ENCODE measurements at places on chromosomes 5 and 9.

DNA sequence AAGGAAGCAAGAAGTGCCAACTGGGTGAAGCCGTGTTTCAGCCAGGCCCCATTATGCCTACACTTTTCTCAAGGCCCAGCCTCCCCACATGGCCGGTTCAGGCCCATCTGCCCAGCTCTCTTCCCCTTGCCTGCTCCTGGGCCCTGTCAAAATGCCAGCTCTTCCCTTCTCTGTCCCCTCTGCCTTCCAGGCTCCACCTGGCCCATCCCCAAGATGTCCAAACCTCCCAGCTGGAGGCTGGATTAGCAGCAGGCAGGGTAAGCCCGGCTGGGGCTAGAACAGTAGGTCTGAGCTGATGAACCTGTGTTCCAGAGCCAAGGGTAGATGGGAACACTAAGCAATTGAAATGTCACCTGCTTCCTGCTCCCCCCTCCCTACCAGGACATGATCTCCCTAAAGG lies 64.1 kb upstream of the HSPA9 start:
- no peak for DNase-seq

- DNase-seq = no peak
Observed at GRCh38 chr9:127856729-127857116, 2.3 kb upstream of the ENG start.

DNA sequence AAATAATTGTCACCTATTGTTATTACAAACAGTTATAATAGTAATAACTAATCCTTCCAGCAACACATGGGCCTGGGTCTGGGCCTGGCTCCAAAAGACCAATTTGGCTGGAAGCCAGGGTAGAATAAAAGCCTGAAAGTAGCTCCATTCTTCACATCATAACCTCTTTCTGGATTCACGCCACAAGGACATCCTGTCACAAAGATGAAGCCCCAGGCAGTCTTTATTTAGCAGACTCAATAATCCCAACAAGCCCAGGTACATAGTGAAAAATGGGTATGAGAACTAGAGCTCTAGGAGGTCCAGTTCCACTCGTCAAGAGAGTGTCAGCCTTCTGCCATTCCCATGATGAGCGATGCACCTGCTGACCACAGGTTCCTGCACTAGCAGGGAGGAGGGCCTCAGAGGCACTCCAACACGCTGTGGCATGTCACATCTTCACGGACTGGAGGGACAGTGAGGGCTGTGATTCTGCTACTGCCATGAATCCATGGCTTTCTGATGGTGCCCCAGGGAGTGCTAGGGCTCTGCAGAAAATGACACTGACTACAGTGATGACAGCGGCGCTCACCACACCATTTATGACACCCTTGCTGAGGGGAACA lies 124.9 kb downstream of the SPOCK1 start:
- no peak for DNase-seq

DNA sequence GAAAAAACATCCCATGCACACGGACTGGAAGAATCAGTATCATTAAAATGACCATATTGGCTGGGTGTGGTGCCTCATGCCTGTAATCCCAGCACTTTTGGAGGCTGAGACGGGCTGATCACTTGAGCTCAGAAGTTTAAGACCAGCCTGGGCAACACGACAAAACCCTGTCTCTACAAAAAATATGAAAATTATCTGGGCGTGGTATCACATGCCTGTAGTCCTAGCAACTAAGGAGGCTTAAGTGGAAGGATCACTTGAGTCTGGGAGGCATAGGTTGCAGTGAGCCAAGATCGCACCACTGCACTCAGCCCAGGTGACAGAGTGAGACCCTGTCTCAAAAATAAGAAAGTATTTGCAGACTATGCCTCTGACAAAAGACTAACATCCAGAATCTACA lies 68.4 kb downstream of the TTC39B start:
- DNase-seq = no peak

DNA sequence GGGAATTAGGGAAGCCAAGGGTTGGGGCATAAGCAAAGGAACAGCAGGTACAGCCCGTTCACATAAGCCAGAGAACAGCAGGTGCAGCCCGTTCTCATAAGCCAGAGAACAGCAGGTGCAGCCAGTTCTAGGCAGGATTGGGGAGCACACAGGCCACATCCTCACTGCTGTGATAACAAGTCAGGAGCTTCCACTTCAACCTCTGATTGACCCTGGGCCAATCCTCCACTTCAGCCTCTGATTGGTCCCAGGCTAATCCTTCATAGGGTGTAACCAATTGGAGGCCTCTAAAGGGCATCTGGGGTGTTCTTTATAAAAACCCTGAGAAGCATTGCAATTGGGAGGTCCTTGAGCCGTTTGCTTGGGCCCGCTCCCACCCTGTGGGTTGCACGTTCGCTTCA lies 27.5 kb downstream of the CEL start:
- no peak for DNase-seq

DNA sequence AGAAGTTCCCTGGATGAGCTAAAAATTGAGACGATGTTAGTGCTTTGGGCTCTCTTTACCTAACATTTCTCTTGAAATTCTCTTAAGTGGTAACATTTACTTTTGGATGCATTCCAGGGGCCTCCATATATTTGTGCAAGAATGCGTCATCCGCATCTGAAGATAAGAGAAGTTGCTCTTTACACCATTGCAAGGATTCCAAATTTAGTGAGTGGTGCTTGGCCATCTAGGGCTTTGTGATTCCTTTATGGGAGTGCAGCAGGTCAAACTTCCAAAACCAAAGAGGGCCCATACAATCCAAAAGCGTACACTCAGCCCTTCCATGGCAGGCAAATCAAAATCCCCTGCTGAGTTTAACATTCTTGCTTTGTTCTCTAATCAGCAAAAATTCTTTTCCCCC lies 102.0 kb upstream of the DMAC1 start:
- DNase-seq = no peak

GRCh38 chr5:66438696-66439095 lies 157.5 kb upstream of the MAST4 start:
- DNase-seq = no peak

DNA sequence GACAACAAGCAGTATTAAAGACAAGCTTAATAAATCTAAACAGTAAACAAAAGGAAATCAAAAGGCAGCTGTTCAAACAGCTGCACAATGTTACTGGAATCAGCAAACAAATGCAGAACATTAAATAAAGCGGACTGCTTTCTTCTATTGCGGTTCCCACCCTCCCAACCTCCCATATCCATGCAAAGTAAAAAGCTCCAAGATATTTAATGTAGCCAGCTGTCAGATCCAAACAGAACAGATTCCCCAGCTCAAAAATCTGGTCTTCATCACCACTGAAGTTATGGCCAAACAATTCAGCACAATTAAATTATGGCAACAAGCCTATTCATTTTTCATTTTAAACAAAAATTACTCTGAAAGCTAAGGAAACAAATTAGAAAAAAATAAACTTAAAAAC lies 75.9 kb downstream of the SLC38A9 start:
- DNase-seq = peak; percentile 59

DNA sequence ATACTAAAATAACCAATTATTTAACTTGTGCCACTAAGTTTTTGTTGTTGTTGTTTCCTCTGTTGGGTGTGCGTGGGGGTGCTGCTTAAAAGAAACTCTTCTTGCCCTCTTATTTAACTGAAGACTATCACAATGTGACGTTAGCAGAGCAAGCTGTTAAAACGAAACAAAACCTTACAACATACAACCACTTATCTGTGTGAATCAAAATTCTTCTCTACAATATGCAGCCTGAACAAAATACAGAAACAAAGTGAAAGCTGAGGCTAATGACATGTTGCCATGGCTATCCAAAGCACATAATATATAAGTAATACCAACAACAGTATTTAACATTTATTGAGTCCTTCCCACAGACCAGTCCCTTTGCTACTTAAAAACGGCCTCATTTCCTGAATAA lies 291.0 kb downstream of the FBXL17 start:
- no peak for DNase-seq

- DNase-seq = no peak
Observed at GRCh38 chr9:133762488-133763271, 24.5 kb upstream of the SARDH start.

GRCh38 chr9:138051586-138052321 lies 174.2 kb downstream of the CACNA1B start:
- no peak for DNase-seq

- no peak for DNase-seq
Observed at GRCh38 chr5:148799737-148800527, 26.5 kb upstream of the ADRB2 start.

- DNase-seq = no peak
Observed at GRCh38 chr5:154118893-154119336, 71.6 kb upstream of the GALNT10 start.

- no peak for DNase-seq
Observed at GRCh38 chr5:96335873-96336272, 97.2 kb downstream of the PCSK1 start.

DNA sequence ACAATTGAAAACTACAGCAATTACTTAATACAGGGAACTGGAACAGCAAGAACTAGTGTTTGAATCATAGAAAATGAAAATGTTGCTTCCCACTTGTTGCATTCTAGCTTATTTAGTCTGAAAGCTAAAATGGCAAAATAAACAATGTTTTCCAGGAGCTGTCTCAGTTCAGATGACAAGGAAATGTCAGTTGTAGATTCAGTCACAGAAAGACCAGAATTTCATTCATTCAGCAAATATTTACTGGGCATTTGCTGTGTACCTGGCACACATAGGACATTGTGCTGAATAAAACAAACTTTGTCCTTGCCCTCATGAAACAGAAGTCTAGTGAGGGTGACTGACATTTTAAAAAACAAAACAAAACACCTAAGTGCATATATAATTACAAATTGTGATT lies 41.5 kb downstream of the GCNT4 start:
- DNase-seq = no peak

DNA sequence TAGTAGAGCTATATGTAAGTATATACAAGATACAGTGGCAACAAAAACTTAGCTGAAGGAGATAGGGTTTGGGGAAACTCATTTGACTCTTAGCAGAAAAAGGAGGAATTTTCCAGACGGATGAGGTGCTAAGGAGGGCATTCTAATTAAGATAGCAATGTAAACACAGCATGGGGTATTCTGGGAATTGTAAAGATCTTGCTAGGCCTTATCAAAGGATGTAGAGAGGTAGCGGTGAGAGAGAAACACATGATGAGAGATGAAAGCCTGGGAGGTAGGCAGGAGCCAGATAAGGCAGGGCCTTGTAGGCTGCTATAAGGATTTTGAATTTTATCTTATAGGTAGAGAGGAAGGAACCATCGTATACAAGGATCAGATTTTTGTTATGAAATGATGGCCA lies 106.6 kb upstream of the KCNN2 start:
- no peak for DNase-seq

- DNase-seq = no peak
Observed at GRCh38 chr5:110329955-110330525, 396.4 kb downstream of the TMEM232 start.

DNA sequence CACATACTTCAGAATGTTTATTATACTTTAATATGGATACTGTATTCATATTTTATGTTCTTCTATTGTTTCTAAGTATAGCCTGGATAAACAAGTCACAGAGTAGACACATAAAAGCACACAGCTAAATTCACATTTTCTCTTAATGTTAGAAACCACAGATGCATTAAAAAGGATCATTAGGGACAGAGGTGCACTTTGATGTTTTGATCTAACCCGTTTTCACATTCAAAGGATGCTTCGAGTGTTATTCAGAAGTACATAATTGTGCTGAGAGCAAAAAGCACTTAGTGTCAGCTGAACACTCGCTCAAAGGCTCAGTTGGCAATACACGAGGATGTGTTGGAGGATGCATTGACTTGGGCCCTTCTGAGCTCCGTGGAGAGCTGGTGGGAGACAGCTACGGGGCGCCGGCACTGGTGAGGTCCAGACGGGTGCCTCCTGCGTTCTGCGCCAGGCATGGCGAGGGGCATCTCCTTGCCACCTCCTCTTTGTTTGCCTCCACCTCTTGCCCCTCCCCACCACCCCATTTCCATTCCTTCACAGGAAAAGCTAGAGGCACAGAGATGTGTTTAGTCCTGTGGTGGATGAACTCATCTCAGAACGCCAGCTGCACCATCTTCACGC lies 35.5 kb downstream of the MED10 start:
- no peak for DNase-seq

GRCh38 chr5:148760945-148761638 lies 65.3 kb upstream of the ADRB2 start:
- DNase-seq = no peak

DNA sequence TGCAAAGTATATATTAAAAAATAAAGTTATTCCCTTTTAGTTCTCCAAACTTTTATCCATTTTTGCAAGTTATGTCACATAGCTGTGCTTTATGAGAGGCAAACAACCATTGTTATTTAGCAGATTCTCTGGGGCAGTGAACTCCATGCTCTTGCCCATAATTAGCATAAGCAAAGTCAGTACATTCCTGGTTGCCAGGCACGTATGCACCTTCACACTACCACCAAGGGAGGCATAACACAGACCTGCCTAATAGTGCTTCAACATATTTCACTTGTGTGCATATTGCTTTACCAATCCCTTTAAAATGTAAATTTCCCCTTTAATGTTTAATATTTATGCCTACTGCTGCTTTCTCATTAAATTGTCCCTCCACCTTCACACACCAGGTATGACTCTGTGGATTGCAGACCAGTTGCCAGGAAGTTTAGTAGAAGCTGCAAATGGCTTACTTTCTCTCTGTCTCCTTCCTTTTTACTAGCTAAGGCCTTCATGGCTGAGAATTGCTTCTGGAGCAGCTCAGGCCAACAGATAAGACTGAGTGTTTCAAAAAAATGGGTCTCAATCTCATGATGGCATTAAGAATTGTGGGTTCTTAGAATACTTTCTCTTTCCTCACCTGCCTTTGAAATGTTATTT lies 388.2 kb downstream of the PRR16 start:
- DNase-seq = no peak

DNA sequence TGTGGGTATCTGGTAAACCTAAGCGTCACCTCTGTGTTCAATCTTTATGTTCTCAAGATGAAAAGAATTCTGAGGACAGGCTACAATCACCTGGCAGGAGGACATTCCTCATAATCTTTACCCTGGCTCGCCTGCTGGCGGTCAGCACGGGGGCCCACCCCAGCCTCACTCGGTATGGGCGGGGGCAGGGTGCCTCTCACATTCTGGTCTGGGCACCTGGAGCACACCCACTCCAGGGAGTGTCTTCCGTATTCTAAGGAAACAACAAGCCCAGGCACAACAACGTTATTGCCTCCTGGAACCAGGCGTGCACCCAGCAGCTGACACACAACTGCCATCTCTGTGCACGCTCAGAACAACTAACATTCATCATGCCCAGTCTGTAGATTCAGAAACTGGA lies 179.8 kb downstream of the ROR2 start:
- DNase-seq = no peak

- DNase-seq = no peak
Observed at GRCh38 chr5:140312067-140312790, 9.3 kb upstream of the PFDN1 start.

DNA sequence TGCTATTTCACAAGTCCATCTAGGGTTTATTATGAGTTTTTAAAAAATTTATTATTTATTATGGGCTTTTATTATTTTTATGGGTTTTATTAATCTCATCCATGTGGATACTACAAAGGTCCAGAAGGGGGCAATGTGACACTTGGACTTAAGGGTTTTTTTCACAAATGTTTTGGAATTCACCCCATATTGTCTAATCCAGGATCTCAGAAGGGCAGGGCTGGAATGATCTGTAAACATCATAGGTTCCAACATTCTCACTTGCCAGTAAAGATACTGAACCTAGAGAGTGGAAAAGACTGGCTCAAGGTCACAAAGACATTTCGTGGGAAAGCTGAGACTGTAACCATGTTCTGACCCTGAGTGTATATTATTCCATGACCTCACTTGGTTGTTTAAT lies 35.6 kb downstream of the NIM1K start:
- no peak for DNase-seq

- DNase-seq = no peak
Observed at GRCh38 chr5:14036947-14037346, 92.5 kb upstream of the DNAH5 start.
